Fibroblast of skin of back (primary cell): ENCODE measurements at places on chromosomes 6 and 20.
A peak's percentile ranks its signal among the peaks of the same experiment; 100 is the strongest.

- DNase-seq: no peak
Observed at GRCh38 chr6:144769142-144769541, 484.0 kb downstream of the UTRN start.

DNA sequence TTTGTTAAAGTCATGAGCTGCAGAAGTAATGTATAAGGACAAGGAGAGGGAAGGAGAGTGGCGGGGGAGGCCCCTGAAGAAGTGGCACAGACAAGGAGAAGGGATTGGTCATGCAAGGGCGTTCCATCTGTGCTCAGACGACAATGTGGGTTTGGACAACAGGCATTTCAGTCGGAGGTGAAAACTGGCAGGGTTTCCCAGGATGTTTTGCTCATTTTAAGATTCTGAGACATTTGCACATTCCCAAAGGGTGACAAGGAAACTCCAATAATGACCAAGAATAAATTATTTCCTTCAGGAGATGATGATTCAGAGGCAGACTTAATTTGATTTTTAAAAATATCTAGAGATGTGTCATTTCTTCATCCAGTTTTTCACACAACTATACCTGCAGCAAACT lies 181.8 kb downstream of the HIVEP2 start:
- peak; percentile 83 for DNase-seq

- no peak for DNase-seq
Observed at GRCh38 chr6:163922562-163922961, 508.0 kb downstream of the QKI start.

DNA sequence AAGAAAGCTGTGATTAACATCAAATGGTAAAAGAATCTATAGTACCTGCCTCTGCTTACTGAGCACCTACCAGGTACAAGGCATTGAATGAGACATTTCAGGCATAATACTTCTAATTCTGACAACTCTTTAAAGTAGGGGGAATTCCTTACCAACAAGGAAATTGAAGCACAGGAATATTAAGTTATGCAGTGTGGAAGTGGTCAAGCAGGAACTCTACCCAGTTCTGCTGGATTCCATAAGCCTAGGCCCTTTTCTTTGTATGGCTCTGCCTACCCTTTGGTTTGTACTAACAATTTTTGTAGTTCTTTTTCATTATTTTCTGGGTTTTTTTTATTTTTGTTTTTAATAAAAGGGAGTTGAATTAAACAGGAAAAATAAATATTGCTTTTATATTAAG lies 114.5 kb downstream of the MAP3K5 start:
- DNase-seq: no peak

DNA sequence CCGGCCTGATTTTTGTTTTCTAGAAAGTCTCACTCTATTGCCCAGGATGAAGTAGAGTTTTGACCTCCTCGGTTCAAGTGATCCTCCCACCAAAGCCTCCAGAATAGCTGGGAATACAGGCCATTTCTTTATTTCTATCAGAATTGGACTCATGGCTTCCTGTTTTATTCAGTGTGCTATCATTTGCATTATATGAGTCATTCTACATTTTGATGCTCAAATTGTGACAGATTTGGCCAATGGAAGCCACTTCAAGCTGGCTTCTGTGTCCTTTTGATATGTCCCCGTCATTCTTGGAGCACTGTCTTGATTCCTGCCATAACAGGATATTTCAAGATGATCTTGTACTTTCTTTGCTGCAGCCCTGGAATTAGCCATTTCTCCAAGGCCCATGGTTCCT lies 75.1 kb downstream of the CNBD2 start:
- DNase-seq: no peak

GRCh38 chr6:137246791-137247202 lies 27.6 kb upstream of the IFNGR1 start:
- no peak for DNase-seq
